Fibroblast of gingiva (primary cell): ENCODE measurements at places on chromosomes 1 and 21.

- DNase-seq = no peak
Observed at GRCh38 chr1:50971748-50972305, 1.8 kb downstream of the CDKN2C start.

- peak; percentile 1 for DNase-seq
Observed at GRCh38 chr1:189606795-189607476, 870.7 kb downstream of the BRINP3 start.

DNA sequence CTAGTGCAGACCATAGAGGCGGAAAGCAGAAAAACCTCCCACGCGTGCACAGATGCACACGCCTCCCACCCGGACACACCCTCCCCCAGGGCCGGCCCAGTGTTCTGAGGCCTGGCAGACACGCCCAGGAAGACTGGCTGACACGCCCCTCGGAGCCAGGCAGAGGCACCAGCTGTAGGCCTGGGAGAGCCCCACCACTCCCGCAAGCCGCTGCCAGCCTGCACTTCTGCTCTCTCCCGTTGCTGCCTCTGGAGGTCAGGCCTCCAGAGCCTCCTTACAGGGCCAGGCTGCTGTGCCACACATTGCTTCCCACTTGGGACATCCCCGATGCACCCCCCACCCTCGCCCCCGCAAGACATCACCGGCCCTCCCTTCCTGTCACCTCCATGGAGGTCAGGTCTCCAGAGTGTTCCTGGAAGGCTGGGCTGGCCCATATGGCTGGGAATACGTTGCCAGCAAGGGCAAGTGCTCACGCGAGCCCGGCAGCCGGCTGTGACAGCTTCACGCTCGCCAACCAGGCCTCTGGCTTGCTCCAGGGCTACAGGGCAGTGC, 40.4 kb downstream of the CASZ1 start:
- DNase-seq = no peak

- DNase-seq = no peak
Observed at GRCh38 chr21:14956807-14957206, 108.0 kb downstream of the NRIP1 start.

GRCh38 chr1:46527474-46528296, 23.8 kb downstream of the KNCN start:
- peak; percentile 55 for DNase-seq

DNA sequence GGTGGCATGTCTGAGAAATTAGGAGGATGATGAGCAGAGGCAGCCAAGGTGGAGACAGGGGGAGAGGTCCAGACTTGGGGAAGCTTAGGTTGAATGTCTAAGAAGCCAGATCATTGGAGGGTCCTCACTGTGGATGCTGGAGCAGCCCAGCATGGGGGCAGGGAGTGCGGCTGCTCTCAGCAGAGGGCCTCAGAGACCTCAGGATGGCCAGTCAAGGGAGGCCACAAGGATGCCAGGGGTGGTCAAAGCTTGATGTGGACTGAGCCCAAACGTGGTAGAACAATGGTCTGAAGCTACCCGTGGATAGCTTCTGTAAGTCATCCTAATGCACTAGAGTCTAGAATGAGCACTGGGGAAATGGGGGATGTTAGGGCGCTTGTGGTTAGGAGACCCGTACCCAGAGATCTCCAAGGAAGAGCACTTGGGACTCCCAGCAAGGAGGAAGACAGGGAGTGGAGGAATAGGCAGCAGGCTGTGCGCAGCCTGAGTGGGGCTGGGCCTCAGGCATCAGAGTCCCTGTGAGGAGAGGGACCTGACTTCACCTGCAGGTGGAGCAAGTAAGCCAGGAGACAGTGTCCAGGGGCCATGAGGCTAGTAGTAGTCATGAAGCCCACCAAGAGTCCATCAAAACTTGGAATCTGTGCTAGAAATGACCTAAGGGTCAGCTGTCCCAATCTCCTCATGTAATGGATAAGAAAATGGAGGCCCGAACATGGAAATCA, 4.3 kb upstream of the S100A9 start:
- no peak for DNase-seq

- no peak for DNase-seq
Observed at GRCh38 chr1:168691541-168691940, 37.5 kb downstream of the DPT start.

GRCh38 chr1:116661633-116662032, 5.9 kb downstream of the IGSF3 start:
- DNase-seq = no peak

DNA sequence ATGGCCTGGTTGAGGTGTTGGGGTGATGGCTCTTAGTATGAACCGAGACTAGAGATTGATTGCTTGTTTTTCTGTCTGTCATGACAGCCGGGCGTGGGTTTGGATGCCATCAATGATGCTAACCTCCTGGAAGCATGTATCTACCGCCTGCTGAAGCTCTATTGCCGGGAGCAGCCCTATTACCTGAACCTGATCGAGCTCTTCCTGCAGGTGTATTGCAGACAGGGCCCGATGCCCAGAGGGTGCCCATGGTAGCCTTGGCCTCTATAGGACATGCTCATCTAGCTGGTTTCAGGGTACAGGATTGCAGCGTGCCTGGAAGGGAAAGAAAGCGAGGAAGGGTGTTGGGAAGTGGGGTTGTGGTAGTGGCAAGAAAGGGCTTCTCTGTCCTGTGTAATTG, 2.6 kb upstream of the RUSC1 start:
- no peak for DNase-seq

GRCh38 chr1:159473335-159473734, 33.8 kb downstream of the OR10J1 start:
- DNase-seq = no peak

GRCh38 chr1:9211291-9211811, 23.2 kb upstream of the H6PD start:
- no peak for DNase-seq

DNA sequence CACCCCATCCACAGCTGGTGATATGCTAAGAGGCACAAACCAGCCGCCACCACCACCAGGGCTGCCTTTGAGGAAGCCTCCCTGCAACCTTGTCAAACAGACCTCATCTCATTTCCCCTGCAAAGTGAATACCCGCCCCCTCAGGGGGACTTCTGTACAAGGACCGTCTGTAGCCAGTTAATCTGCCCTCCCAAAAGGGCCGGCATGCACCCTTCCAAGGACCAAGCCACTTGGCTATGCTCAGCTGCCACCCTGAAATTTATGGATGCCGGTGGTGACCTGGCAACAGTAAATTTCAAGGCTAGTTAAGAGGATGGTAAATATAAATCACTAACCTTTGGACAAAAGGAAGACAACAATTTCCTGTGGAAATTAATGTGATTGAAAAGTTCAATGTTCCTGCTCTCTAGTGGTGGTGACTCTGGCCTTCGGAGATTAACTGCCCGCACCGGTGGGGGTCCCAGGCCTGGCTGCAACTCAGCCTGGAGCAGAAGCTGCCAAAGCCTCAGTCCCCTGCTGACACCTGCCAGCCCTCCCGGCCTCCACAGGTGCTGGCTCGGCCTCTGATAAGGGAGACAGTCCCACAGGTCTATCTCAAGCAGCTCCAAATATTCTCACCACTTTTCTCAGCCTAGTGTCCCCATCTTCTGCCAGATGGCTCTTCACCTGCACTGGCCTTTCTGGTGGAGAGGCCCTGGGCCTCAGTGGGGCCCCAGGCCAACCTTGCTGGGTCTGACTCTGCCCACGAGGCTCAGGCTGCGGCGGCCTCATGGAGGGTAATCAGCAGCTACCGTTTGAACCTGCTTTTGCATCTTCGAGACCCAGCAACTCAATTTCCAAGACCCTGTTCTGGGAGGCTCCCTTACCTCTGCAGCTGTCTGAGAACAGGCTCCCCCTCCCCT, 12.2 kb downstream of the TMEM53 start:
- DNase-seq = no peak

DNA sequence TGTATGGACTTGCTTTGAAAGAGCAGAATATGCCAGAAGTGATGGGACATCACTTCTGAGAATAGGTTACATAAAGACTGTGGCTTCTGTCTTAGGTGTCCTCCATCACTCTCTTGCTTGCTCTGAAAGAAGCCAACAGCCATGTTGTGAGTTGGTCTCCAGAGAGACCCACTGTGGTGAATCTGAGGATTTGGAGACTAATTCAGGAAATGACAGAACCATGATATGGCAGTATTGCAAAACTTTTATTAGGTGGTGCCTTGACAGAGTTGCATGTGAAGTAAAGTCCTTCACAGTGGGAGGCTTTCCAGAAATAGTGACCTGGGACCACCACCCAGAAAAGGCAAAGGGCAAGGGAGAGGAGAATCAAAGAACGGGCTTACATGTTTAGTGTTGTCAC, 628.6 kb downstream of the KCNT2 start:
- DNase-seq = no peak

GRCh38 chr1:43305461-43305860, 4.7 kb downstream of the TIE1 start:
- DNase-seq = no peak

DNA sequence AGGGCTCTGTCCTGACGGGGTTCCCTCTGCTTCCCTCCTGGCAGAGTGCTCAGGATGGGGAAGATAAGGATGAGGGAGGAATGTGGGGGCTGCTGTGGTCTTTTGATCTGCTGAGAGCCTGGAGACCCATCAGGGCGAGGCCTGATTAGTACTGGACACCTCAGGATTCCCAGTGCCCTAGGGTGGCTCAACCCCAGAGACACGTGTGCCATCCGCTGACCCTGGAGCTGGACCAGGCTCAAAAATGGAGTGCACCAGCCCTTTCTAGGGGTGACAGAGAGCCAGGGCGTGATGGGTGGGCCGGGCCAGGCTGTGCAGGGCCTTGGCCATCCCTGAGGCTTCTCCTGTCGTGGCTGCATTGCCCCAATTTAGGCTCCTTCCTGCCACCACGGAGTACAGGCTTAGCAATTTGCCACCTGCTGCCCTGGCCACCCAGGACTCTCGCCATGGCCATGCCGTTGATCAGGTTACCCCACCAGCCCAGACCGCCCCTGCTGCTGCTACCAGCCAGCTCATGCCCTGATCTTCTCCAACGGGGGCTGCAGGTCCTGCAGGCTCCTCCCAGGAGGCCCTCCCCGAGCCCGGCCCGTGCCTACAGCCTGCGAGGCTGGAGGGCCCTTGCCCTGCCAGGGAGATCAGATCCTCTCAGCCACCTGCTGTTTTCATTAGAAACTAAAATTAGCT, 9.5 kb downstream of the WNT4 start:
- no peak for DNase-seq

DNA sequence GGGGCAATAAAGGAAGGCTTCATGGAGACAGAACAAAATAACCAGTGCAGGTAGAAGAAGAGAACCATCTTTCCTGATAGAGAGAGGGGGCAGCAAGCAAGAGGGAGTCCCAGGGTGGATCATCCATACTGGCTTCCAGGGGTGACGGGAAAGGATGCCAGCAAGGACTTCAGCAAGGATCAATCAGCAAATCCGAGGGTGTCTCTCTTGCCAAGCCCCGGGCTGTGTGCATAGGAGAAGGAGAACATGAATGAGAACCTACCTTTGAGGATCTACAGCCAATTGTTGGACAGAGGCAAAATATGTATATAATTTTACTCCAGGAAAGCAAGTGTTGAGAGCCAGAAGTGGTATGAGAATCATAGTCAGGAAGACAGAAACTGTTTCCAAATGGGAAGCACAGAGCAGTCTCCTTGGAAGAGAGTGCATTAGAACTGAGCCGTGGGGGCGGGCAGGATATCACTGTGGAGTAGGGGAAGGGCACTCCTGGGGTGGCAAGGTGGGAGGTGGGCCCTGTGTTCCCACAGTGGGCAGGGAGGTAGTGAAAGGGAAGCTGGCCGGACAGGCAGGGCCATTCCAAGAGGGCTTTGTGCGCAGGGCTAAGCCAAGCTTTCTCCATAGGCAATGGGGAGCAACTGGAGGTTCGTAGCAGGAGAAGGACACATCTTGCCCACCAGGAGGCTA, 1.1 kb upstream of the S100A9 start:
- DNase-seq = no peak

DNA sequence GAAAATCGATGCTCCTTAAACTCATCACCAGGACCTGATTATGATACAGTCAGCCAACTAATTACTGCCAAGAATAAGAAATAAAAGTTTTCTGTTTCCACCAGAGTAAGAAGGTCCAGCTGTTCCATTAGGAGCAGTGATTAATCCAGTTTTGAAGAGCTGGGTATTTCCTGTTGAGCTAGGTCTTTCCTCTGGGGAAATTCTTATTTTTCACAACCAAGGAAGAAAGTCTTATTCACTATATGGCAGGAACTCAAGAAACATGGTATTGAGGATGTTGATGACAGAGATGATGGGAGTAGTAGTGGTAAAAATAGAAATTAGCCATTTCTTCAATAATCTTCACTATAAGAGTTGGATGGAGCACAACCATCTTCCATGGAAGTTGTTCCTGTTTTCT, 374.6 kb upstream of the RUNX1 start:
- DNase-seq = peak; percentile 57

DNA sequence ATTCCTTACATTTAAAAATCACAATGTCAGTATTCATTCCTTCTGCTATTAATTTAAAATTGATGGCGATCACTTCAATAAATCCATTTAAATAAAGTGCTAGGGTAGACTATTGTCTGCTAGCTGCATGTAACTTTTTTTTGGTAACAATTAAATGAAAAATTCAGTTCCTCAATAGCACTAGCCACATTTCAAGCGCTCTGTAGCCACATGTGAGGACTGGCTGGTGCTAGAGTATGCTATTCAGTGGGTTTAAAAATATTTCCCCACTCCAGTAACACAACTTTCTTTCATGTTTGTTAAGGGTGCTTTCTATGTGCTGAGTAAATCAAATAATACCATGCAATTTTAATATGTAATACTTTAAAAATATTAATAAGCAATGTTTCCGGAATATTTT, 108.2 kb downstream of the LTN1 start:
- DNase-seq = no peak

GRCh38 chr1:220696863-220697231, 6.7 kb downstream of the C1orf115 start:
- no peak for DNase-seq

- peak; percentile 91 for DNase-seq
Observed at GRCh38 chr1:185816460-185816859, 82.3 kb downstream of the HMCN1 start.

DNA sequence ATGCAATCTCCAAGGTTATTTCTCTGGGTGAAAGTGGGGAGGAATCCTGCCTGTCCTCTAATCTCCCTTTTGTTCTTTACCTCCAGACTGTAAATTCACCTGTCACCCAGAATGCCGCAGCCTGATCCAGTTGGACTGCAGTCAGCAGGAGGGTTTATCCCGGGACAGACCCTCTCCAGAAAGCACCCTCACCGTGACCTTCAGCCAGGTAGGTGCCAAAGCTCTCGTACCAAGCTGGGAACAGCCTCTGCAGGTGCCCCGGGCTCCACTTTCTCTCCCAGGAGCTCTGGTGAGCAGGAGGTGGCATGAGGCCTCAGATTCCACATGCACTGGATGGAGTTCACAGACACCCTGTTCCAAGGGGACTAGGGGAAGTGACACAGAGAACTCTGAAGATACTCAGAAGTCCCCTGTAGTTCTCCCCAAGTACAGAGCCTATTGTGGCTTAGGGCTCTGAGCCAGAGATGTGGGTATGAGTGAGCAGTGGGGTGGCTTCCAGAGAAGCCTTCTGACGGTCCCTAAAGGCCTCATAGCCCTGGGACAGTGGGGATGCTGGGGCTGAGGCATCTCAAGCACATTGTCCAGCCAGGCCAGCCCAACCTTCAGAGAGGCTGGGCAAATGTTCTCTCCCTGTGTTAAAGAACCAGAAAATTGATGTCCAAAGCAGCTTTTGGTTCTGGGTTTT, 30.9 kb downstream of the RASSF5 start:
- no peak for DNase-seq

GRCh38 chr1:54542120-54542961, 5.7 kb upstream of the ACOT11 start:
- peak; percentile 7 for DNase-seq

GRCh38 chr1:224169718-224170270, 13.2 kb upstream of the DEGS1 start:
- no peak for DNase-seq
